AG04449 (cell line): ENCODE measurements at places on chromosomes 7 and 10.

GRCh38 chr7:128136215-128136597 lies 104.9 kb upstream of the LEP start:
- DNase-seq: no peak

GRCh38 chr10:110739811-110740271 lies 95.7 kb downstream of the RBM20 start:
- no peak for DNase-seq

DNA sequence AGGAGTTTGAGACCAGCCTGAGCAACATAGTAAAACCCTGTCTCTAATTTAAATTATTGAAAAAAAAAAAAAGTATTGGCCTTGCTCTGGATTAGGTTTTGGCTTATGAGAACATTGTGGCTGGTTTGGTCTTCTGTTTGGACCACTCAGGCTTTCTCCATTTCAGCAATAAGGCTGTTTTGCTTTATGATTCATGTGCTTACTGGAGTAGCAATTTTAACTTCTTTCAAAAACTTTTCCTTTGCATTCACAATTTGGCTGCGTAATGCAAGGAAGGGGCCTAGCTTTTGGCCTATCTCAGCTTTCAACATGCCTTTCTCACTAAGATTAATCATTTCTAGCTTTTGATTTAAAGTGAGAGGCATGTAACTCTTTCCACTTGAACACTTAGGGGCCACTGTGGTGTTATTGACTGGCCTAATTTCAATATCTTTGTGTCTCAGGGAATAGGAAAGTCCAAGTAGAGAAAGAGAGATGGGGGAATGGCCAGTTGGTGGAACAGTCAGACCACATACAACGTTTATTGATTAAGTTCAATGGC lies 38.0 kb upstream of the SRPK2 start:
- no peak for DNase-seq

GRCh38 chr10:103708627-103709288 lies 146.6 kb downstream of the SH3PXD2A start:
- DNase-seq: no peak

GRCh38 chr10:28179006-28179742 lies 123.7 kb downstream of the MPP7 start:
- DNase-seq: no peak

DNA sequence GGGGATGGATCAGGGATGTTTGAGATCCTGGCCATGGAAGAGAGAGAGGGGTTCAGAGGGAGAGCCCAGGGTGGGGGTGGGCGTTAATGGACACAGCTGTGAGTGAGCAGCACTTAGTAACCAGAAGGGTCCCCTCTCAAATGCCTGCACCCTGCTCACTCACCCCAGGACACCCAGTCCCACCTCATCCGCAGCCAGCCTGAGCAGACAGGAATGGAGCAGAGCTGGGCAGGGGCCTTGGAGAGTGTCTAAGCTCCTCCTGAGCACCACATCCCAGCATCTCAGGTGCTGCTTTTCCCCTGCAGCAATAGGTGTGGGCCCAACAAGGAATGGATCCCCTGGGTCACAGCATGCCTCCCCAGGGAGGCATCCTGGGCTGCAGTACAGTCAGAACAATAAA lies 5.3 kb downstream of the FAM24A start:
- DNase-seq: no peak

DNA sequence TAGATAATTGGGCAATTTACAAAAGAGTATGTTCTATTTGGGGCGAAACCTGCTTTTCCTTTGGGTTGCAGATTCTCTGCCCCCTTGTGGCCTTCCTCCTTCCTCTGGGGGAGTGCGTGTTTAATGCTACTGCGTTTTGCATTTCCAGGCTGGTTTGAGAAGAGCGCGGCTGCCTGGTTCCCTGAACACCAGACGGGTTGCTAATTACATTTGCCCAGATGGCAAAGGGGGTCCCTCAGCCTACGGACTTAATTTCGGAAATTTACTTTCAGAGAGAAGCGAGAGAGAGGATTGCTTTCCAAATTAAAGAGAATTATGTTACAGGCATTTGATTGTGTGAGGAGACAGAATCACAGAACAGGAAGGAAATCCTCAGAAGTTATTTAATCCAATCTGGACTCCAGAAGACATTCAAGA lies 91.9 kb upstream of the JAZF1 start:
- peak; percentile 7 for DNase-seq

DNA sequence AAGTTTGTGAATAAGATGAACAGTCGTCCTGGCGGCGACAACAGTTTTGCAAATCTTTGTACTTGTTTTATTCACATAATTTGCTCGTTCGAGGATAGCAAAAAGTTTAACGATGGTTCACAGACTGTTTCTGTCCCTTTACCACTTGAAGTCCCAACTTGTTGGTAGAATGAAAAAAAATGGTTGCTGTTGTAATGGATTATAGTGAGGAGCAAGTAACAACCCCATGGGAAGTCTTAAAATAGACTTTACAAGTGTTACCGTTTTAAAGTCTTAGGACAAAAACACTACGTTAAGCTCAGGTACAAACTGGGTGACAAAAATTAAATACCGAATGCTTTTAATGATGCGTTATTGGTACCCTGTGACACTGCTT lies 589 bp downstream of the LSM8 start:
- DNase-seq: no peak

DNA sequence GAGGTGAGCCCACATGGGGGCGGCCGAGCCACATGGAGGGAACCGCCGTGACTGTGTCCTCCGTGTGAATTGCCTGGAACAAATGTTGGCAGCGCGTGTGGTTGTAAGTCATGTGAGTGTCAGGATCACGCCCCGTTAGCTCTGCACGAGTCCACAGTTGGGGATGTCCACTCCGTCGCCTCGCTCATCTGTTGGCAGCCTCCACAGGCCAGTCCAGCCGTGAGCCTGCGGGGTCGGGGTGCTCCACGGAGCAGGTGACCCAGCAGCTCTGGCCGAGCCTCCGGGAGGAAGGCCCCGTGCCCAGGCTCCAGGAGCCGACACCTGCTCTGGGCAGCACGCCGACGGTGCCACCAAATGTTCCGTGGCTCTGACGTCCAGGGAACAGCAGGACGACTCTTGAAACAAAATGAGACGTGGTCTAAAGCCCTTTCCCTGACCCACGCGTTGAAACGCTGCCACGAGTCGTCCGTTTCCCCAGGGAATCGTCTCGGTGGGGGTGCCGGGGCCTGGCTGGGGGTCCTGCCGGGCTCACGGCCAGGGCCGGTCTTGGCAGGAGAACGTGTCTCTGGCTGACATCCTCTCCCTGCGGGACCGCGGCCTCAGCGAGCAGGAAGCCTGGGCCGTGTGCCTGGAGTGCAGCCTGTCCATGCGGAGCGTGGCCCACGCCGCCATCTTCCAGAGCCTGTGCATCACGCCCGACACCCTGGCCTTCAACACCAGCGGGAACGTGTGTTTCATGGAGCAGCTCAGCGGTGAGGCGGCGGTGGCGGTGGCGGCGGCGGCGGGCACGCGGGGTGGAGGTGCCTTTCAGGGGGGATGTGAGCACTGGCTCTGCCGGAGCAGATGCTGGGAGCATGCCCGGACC lies 7.0 kb downstream of the KNDC1 start:
- DNase-seq: no peak

GRCh38 chr7:138396251-138397070 lies 63.6 kb upstream of the TRIM24 start:
- DNase-seq: no peak

DNA sequence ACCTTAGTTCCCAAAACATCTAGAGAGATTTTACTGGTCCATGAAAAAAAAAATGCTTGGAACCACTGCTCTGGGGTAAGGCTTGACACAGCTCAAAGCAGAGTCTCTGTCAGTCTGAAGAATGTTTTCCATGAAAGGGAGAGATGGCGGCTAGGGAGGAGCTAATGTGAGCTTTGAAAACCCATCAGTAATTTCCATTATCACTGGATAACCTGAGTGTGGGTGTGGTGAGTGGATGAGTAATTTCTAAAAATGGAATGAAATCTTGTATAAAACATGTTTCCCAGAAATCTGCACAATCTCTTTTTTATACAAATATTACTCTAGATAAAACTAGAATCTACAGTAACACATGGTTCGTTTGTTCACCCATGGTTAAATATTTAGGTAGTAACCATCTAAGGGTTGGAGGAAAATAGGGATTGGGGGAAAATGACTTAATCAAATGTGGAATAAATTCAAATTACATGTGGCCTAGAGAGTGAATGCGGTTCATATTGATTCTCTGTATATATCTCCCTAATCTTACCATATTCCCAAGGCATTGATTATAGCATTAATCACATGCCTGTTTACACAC lies 289.4 kb downstream of the RNLS start:
- no peak for DNase-seq

GRCh38 chr7:21450941-21451340 lies 23.1 kb downstream of the SP4 start:
- no peak for DNase-seq

- DNase-seq: no peak
Observed at GRCh38 chr10:73253225-73253555, 746 bp upstream of the MRPS16 start.

DNA sequence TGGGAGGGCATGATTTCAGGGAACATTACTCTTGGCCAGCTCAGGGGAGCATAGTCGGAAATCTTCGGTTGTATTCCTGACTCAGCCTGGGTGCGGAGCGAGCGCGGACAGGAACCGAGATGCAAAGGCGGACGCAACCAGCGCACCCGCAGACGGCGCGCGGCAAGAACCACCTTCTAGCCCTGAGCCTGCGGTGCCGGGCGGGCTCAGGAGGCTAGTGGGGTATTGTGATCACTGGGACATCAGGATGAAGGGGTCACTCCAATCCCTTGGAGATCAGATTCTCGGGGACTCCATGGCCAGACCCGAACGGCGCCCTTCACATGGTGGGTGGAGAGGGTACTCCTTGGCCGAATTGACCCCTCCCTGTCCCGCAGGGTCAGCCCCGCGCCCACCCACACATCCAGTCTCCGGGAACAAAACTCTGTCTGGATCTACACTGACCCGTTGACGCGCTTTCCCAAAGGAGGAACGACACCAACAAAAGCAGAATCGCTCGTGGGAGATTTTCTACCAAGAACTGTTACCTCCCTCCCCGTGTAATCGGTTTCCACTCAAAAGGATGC lies 730.5 kb downstream of the ZWINT start:
- DNase-seq: no peak

DNA sequence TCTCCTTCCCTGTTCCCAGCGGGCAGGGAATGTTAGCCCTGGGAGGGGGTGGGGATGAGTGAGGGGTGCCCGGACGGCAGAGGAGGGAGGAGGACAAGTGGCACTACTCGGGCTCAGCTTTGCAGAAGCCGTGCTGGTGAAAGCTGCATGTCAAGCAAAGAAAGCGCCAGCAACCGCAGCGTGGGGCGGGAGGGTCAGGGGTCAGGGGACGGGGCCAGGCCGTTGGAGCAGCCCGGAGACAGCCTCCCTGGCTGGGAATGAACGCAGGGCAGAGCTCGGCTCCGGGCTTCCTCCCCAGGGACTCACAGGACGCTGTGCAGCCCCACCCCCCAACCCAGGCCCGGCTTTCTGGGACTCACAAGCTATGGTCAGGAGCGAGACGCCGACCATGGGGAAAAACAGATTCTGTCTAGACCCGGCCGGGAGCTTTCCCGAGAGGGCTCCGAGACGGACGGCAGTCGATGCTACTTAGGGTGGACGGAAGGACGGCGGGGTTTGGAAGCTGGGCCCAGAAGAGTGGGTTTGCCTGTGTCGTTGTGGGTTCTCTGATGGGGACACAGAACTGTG lies 113.4 kb downstream of the VIPR2 start:
- DNase-seq: no peak

GRCh38 chr7:128379900-128380479 lies 18.5 kb upstream of the PRRT4 start:
- DNase-seq: no peak

- no peak for DNase-seq
Observed at GRCh38 chr10:59517341-59517899, 155.1 kb upstream of the FAM13C start.

DNA sequence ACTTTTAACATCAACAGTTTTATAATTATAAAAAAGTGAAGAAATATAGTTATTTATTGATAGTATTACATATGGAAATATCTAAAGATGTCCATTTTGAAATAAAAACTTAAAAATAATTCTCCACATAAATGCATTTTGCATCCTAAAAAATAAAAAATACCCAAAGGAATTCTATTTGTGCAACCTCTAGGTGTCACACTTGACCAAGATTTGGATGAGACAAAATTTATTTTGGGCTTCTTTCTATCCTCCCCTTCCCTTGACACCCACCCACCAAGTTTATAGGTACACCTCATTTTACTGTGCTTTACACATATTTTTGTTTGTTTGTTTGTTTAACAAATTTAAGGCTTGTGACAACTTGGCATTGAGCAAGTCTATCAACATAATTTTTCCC lies 3.3 kb upstream of the THSD7A start:
- DNase-seq: no peak
